ENCODE measurements at places on chromosomes 13 and 19.

GRCh38 chr13:67090856-67091255 is 139.3 kb downstream of the PCDH9 start:
- no peak for DNase-seq

- no peak for DNase-seq
Observed at GRCh38 chr13:99375738-99376080, 68.5 kb upstream of the GPR183 start.

DNA sequence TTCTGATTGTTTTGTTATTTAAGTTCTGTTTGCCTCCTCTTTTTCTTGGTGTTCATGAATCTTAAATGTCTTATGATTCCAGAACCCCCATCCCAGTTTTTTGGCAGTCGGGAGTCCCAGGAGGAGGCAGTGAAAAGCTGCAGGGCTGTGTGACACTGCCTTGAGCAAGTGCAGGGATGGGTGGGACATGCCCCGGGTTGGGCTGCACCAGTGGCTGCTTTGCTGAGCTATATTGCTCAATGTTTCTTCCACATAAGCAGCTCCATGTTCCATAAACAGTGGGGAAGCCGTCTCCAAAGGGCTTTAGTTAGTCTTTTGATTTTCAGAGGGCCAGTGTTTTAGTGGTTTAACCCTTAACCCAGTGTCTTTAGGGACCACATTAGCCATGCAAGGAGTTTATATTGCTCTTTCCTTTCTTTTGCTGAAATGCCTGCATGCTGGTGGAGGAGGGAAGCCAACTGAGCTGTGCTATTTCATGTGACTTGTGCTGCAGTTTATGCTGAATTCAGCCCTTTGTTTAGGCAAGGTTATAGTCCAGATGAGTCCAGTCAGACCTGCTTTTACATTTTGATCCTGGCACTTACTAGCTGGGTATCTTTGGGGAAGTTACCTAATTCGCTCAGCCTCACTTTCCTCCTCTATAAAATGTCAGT is 13.1 kb downstream of the ATP8A2 start:
- no peak for DNase-seq

DNA sequence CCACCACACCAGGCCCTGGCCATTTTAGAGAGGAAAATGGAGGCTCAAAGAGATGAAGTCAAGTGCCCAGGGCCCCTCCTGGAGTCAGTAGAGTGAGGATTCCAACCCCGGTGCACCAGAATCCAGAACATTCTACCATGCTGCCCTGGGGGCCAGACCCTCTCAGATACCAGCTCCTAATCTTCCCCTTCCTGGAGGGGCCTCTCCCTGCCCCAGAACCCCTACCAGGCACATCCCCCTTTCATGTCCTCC is 11.1 kb downstream of the CAPN12 start:
- DNase-seq: no peak

DNA sequence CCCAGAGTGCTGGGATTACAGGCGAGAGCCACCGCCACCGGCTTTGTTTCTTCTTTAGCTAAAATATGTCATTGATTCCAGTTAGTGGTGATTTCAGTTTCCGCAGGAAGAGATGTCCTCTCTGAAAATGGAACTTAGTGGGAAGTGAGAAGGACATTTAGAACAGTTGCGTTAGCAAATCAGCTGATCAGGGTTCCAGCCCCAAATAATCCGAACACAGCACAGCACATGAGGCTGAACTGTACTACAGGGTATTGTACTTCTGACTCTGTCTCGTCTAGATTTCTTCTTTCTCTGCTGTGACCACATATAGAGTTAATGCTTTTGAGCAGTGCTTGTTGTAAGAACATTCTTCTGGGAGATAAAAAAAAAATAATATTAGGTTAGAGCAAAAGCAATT is 314.4 kb downstream of the MYO16 start:
- no peak for DNase-seq

DNA sequence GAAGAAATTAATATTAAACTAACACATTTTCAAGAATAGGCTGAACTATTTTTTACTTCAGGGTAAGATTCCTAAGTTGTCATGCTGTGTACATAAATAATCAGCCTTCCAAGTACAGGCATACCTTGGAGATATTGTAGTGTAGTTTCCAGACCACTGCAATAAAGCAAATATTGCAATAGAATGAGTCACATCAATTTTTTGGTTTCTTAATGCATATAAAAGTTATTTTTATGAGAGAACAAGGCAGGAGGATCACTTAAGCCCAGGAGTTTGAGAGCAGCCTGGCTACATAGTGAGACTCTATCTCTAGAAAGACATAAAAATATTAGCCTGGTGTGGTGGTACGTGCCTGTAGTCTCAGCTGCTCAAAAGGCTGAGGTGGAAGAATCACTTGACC is 511.5 kb downstream of the UQCRFS1 start:
- no peak for DNase-seq

DNA sequence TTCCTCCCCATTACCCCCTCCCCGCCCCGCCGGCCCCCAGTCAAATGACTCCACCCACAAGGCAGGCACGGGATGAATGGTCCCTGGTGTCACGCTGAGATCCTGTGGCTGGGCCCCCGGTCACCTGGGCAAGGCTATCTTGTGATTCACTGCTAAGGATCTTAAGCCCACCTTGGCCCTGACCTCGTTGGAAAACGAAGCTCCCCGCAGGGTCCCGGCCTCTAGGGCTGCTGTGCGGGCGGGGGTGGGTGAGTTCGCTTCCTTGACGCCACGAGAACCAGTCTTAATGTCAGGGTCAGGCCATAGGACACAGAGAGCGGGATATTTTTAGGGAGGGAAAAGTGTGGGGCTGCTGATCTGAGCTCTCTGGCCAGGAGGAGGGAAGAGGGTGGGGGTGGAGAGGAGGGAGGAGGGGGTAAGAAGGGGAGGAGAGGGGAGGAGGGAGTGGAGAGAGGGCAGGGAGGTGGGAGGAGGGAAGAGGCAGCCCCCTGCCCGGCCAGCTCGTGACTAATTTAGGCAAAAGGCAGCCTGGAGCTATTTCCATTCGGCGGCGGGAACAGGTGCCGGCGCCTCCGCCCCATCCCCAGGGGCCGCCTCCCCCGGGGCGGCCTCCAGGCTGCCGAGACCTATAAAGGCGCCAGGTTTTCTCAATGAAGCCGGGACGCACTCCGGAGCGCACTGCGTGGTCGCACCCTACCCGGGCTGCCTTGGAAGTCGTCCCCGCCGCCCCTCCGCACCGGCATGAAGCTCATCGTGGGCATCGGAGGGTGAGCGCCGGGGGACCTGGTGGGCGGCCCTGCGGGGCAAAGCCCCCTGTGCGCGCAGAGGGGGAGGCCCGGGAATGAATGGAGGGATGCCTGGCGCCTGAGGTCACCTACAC is at the start of gene NMRK2:
Gene NMRK2 (plus strand): TSS at position 139 of the 880 bp plus-strand sequence. CDS start 603 bp downstream, at position 742.
- no peak for DNase-seq

GRCh38 chr13:98835156-98835555 is 82.7 kb upstream of the SLC15A1 start:
- DNase-seq: no peak

GRCh38 chr13:89903115-89903514 is 1444.4 kb upstream of the MIR17HG start:
- DNase-seq: no peak

DNA sequence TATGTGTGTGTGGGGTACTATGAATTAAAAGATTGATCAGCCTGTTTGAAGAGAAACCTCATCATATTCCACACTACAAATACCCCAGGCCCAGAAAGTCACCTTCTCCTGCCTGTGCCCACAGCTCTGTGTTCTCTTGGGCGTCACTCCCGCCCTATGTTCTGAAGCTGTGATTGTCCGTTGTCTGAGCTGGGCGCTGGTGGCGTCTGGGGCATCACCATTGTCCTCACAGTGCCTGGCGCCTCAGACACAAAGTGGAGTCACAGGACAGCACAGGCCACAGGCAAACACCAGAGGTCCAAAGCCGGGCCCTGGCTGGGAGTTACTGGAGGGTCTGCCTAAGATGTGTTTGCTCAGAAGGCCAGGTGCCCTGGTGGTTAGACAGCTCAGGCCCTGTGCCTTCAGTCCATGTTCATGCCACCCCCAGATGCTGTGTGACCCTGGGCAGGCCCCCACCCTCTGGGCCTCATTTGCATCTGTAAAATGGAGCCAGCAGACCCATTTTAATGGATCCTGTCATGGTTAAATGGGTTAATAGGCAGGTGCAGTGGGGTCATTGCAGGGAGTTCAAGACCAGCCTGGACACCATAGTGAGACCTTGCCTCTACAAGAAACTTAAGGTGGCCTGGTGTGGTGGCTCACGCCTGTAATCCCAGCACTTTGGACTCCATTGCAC is 34.5 kb downstream of the DNM2 start:
- DNase-seq: no peak

DNA sequence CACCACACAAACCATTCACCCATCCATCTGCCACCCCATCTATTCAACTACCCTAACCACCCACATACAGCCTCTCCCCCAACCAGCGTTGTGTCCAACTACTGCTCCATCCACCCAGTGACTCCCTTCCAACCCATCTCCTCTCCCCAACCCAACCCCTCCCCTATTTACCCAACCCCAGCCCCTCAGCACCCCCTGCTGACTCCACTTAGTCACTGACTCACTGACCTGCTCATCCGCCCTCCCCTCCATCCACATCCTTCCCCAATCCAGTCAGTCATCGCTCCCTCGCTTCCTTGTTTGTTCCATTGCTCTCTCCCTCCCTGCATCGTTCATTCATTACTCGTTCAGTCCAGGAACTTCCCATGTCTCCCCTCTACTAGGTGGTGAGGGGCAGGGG is 39.2 kb downstream of the KCNC3 start:
- DNase-seq: no peak

DNA sequence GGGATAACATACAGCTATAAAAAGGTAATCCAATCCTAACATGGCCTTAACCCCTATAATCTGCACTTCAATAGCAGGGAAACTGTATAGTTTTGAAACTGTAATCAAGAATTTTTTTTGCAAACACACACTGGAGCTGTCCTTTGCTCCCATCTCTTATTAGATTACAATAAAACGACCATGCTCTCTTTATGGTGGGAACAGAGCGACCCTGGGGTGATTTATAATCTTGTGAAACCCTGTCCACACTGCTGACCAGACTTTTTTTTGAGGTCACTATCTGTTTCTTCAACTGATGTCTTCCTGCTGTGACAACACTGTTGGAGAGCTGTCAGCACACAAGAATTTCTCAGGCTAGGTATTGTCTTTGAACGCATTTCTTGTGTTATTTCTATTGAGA is 35.3 kb downstream of the DACH1 start:
- DNase-seq: no peak

DNA sequence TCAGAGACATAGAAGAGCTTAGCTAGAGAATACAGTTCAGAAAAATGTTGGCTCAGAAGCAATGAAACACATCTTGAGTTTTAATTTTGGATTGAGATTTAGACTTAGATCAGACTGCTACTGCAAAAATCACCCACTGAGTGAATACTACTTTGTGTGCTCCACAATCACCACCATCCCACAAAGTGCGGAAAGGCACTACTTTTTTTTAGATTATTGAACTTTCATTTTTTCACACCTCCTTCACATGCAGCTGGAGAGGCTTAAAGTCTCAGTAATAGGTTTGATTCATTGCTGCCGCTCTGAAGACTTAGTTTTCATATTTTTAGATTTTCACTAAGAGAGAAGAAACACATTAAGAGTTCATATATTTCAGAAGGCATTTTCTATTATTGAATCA is 289.9 kb upstream of the PRR20A start:
- DNase-seq: no peak

GRCh38 chr19:40598918-40599307 is 2.3 kb upstream of the LTBP4 start:
- no peak for DNase-seq

DNA sequence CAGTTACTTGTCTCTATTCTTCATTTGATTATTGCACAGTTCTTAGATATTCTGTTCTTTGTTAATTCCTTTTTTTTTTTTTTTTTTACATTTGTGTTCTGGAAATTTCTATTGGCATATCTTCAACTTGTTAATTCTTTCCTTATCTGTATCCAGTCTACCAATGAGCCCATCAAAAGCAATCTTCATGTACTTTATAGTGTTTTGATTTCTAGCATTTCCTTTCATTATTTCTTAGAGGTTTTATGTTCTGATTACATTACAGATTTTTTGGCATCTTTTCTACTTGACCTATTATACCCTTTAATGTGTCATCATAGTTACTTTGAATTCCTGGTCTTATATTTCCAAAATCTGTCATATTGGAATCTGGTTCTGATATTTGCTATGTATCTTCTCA is 2194.8 kb downstream of the PCDH9 start:
- no peak for DNase-seq

DNA sequence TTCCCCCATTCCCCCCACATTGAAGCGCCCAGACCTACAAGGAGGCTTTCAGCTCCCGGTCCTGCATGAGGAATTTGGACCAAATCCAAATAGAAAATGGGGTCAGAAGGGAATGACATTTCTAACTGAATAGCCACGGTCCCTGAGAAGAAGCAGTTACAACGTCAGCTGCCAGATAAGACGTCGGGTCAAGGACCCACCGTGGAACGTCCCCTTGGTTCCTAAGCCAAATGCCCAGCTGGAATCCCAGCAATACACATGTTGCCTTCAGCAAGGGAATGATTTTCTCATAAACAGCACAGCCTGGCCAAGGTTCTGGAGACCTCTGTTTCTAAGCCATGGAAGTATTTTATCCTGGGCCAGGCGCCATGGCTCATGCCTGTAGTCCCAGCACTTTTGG is 109.1 kb upstream of the PEG3 start:
- DNase-seq: no peak

DNA sequence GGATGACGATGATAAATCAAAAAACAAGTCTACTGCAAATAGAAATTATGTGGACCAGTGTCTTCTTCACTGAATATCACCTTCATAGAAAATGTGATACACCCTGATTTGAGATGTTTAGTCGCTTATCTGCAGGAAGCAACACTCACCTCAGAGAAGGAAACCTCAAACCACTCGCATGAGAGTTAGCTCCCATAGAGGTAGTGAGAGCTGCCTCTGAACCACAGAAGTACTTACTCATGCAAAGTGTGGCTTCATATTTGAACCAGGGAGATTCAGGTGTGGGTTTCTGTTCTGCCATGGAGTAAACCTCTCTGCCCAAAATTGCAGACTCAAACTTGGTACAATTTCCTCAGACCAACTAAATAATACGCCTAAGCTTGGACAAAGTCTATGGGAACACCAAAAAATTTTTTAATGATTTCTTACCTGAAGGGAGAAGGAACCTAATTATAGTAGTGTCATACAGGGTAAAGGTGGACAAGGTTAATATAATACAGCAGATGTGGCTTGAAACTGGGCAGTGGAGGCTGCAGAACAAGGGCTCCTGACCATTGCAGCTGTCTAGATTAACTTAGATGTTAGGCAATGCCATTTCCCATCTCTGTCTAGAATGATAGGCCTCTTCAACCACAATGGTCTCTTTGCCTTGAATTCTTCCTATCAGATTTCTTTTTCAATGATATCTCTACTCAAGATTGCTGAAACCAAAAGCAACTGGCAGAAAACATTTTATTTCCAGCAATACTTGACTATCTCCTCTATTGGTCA is 29.6 kb upstream of the RCBTB2 start:
- DNase-seq: peak; percentile 50

DNA sequence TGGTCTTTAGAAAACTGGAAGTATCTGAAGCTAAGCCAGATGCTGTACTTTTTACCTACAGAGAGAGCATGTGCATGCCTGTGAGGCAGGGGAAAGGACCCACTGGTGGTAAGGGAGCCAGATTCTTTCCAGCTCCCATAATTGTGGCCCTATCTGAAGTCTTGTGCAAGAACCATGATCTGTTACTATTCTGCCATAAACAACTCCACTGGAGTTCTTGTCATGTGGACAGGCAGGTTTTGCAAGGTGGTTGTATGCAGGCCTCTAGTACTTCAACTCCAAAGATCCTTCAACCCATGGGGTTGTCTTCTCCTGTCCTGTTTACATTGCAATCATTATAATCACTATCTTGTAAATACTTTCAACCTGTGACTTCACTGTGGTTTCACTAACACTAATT is 14.1 kb downstream of the PROSER1 start:
- no peak for DNase-seq

- no peak for DNase-seq
Observed at GRCh38 chr13:33031277-33031676, 15.1 kb downstream of the KL start.

Measured in activated effector memory CD4-positive, alpha-beta T cell treated with Interleukin-2 at 50 U/mL for 16 hours (primary cell).